ENCODE measurements at places on chromosomes 7 and 10.

GRCh38 chr10:128377988-128378387 lies 251.8 kb upstream of the MKI67 start:
- no peak for DNase-seq

DNA sequence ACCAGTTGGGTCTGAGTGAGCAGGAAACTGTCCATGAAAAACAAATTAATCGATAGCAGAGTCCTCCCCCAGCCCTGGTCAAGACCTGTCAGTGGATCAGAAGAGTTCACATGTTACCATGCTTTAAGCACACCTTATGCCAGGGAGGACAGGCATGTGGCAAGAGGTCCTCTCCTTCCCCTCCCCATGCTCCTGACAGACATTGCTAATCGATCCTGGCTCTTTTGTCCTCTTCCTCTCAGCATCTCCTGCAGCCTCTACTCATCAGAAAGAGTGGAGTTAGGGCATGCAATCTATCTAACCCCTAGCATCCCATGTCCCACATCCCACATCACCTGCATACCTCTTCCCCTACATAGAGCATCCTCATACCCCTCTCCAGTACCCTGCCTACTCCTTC lies 117.1 kb upstream of the TCF7L2 start:
- DNase-seq: no peak

GRCh38 chr10:72682638-72683037 lies 9.3 kb upstream of the MCU start:
- no peak for DNase-seq

- peak; percentile 33 for DNase-seq
Measured at GRCh38 chr10:6924166-6924565, 344.1 kb upstream of the PRKCQ start.

GRCh38 chr7:128829391-128830166 lies 627 bp upstream of the FLNC start:
- no peak for DNase-seq

DNA sequence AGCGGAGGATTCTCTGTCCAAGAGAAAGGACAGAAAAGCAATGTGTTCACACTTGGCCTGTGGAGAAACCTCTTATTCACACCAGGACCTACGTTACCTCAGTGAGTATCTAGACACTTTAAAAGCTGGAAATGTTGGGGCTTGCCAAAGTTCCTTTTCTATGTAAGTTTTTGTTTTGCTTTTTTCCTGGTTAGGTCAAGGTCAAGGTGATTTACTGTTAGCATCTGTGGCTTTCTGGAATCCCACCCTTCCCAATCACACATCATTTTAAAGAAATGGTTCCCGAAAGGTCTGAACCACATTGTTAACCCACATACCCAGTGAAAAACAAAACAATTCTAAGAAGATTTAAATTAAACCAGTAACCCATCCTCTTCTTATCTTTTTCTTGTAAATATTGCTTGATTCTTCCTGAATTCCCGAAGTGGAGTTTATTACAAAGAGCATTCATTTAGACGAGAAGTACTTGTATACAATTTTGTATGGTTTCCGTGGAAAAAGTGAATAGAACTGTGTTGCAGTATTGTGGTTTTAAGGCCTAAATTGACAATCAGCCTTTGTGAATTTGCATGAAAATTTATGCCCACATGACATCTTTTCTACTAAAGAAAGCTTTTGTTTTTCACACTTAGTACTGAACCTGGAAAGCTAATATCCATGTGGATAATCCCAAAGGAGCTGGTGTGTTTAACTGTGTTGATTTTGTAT lies 827.0 kb upstream of the IGFBP3 start:
- DNase-seq: no peak

DNA sequence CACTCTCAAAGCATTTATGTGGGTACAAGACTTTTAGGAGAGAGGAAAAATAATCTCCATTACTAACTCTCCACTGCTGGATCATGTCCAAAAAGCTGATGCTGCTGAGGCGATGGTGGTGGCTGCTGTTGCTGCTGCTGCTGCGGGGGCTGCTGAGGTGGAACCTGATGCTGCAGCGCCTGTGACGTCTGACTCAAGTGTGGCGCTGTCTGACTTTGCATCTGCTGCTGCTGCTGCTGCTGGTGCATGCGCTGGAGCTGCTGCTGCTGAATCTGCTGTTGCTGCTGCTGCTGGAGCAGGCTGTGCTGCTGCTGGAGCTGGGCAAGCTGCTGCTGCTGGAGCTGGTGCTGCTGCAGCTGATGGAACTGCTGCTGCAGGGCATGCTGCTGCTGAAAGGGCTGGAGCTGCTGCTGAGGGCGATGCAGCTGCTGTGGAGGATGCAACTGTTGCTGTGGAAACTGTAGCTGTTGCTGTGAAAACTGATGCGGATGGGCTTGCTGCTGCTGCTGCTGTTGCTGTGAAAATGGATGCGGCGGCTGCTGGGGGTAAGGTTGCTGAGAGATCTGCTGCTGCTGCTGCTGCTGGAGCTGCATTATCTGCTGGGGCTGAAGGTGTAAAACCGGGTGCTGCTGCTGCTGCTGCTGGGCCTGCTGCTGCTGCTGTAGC lies 34.5 kb downstream of the PAXIP1 start:
- no peak for DNase-seq

DNA sequence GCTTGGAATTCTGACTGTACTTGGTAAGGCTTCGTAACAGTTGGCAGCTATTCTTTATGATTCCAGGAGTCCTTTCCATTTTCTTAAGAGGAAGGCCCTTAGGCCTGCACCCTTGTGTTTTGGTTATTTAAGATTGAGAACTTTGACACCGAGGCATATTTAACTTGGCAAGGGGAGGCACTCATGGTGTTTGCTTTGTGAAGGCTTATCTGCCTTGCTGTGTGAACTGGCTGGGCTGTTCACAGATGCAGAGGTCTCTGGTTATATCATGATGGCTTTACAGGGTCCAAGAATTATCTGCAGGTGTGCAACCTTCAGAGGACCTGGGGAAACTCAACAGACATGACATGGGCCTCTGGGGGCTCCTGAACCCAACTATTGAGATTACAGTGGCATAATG lies 833 bp upstream of the PNLIPRP1 start:
- no peak for DNase-seq
